CD4-positive, alpha-beta T cell treated with Interleukin-15 for 4 hours (primary cell): ENCODE measurements at places on chromosomes 16 and 17.

DNA sequence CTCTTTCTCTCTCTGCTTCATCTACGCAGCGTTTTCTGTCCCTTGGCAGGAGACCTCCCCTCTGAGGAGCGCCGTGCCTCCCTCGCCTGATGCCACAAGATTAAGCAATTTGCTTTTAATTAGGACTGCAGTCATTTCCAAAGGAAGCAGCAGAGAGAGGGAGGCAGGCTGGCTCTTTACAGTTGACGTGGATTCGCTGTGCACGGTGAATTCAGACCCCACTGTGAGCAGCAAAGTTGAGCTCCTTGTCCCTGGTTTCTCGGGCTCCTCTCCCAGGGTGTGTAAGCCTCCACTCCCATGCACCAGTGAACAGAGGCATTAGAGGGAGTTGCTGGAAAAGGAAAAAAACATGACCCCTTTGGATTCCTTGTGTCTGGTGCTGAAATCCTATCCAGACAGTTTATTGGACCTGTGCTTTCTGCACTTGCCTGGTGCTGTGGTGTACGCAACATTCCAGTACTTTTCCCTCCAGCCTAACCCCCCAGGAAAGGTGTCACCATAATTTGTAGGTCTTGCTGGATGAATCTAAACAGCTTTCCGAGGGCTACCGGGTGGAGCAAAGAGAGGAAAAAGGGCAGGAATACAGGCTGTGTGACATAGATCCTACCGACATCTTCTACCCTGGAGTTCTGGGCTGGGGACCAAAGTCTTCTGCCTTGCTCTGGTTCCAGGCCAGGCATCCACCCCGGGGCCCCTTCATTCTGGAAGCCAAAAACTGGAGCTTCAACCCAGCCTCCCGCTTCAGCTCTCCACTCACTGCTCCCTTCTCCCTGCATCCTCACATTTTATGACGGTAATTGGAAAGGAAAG is 171.0 kb downstream of the MAF start:
- no peak for DNase-seq

DNA sequence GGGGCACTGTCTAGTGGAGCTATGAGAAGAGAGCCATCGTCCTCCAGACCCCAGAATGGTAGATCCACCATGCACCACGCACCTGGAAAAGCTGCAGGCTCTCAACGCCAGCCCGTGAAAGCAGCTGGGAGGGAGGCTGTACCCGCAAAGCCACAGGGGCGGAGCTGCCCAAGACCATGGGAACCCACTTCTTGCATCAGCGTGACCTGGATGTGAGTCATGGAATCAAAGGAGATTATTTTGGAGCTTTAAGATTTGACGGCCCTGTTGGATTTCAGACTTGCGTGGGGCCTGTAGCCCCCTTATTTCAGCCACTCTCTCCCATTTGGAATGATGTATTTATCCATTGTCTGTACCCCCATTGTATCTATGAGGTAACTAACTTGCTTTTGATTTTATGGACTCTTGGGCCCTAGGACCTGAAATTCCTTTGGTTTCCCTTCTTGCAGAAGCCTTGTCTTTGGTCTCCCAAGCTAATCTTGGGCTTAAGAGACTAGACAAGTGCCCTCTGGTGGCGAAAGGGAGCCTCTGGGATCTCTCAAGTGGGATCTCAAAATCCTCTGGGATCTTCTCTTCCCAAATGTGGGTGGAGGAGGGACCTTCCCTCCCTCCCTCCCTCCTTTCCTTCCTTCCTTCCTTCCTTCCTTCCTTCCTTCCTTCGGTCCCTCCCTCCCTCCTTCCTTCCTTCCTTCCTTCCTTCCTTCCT is 58.2 kb upstream of the HAPSTR1 start:
- no peak for DNase-seq

- DNase-seq: no peak
Observed at GRCh38 chr17:38357486-38358123, 6.0 kb downstream of the SOCS7 start.

DNA sequence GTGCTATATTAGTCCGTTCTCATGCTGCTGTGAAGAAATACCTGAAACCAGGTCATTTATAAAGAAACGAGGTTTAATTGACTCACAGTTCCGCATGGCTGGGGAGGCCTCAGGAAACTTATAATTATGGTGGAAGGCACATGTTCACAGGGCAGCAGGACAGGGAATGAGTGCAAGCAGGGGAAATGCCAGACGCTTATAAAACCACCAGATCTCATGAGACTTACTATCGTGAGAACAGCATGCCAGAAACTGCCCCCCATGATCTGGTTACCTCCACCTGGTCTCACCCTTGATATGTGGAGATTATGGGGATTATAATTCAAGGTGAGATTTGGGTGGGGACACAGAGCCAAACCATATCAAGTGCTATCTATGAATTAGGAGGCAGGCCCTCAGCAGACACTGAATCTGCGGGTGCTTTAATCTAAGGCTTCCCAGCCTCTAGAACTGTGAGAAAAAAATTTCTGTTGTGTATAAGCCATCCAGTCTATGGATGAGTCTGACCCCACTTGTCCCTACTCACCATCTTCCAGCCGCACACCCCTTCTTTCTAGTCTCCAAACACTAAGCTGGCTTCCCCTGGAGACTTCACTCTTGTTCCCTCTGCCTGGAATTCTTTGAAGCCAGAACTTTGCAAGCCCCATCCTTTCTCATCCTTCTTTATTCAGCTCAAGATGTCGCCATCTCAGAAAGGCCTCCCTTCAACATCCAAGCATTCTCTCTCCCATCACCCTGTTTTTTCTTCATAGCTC is 772 bp upstream of the NUP93 start:
- no peak for DNase-seq

DNA sequence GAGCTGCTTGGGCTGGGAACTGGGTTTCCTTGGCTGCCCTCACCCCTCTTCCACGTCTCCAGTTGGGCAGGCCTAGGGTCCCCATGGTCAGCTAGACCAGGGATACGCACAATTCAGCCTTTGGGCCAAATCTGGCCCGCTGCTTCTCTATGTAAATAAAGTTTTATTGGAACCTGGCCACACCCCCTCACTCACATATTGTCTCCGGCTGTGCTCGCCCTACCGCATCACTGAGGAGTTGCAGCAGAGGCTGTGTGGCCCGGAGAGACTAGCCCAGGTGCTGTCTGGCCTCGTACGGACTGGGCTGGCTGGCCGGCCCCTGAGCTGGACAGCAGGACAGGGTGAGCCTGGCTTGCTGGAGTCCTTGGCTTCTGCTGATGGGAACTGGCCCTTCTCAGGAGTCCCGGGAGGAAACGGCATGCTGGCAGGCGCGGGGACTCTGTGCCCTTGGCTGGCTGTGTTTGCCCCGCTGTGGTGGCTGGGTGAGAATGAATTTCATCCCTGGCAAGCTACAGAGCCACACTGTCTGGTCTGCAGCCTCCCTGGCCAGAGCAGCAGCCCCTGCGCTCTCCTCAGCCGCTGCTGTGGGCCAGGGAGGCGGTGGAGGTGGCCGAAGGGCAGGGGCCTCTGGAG is 82.0 kb downstream of the ENGASE start:
- no peak for DNase-seq

DNA sequence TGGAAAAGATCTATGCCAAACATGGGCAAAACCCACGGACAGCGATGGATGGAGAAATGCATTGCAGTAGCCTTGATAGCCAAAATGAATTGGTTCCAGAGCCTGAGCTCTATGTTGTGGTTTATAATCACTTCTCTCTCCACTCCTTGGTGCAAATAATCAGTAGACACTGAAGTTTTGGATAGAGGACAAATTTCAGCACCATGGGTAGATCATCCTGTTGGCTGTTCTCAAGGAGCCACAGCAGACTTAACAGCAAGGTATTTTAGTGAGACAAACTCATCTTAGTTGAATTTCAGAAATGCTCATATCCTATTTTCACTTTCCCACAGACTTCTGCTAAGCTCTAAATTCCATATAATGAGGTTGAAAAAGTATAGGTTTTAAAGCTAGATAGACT is 88.3 kb upstream of the CCL1 start:
- DNase-seq: no peak

DNA sequence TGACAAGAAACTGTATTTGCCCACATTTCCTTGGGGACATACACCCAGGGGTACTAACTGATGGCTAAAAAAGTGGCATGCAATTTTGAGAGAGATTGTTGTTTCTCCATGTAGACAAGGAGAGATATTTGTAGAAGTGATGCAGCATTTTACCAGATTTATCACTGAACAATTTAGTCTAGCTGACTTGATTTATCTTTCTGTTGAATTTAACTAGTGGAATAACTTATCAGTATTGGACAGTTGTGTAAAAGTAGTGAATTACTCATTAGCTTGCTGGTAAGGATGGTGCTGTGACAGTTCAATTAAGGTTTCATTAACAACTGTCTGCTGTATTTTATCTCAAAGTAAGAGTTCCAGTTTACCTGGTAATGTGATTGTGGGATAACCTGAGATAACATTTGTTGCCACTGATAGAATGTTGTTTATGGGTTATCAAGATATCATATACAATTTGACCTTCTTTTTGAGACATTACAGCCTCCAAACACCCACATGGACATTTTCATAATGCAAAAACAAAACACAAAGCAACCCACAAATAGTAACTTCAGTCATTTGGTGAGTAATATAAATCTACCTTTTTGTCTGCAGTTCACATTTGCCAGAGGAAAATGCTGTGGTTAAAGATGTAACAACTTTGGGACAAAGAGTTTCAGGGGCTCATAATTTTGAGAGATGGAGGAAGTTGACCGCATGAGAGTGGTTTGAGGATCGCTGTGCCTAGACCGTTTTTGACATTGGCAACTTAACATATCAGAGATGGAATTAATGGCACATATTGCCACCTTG is 3.8 kb downstream of the NLK start:
- DNase-seq: no peak

DNA sequence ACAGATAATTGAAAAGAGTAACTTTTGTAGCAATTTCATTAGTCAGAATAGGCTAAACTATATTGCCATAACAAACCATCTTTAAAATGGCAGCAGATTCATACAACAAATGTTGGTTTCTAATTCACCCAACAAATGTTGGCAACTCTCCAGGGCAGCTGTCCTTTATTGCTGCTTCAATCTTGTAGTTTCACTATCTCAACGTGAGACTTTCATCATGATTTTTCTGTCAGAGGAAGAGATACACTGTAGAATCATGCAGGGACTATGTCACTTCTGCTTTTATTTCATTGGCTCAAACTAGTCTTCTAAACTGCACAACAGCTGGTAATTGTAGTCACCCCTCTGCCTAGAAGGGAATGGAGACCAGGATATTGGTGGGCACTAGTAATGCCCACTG is 174.2 kb downstream of the TANC2 start:
- no peak for DNase-seq

- no peak for DNase-seq
Observed at GRCh38 chr17:61660746-61661485, 69.9 kb upstream of the NACA2 start.

DNA sequence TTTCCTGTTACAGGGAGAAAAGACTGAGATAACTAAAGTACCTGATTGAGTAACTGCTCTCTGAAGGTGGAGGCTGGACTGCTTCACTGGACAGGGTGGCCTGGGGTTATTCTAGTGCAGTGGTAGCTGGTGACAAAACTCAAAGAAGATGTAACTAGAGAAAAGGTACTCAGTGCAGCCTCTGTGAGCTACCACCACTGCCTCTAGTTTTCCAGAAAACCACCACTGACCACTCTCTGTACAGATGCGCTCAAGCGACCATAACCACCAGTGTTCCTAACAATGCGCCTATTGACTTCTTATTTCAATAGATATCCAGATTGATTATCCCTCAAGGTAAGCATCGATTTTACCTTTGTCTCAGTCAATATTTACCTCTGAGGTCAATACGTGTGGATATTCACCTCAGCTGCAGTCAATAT is 492.2 kb downstream of the WWOX start:
- DNase-seq: no peak
